ENCODE measurements at places on chromosomes 12 and 14.
A peak's percentile ranks its signal among the peaks of the same experiment; 100 is the strongest.

DNA sequence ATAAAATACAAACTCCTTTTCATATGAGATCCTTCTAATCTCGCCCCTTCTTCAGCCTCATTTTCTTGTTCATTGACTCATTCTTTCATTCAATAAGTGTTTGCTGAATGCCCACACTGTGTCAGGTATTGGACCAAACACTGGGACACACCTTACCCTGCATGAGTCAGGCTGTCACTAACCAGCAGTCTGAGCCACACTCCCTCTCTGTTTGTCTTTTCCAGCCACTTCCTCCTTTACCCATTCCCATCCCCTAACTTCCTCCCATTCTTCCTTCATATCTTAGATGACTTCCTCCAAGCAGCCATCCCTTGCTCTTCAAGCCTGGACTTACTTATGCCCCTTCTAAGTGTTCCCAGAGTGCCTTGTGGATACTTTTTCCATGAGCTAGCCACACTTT, 27.0 kb upstream of the HIF1A start:
- H3K36me3 ChIP-seq = no peaks in the 10 kb centered on the region
- no peak overlapping the region for H3K4me3 ChIP-seq
- no peaks in the 10 kb centered on the region for H3K27me3 ChIP-seq
- no peaks in the 10 kb centered on the region for H3K4me1 ChIP-seq
- no peak overlapping the region for H3K27ac ChIP-seq
- DNase-seq = no peak

- no peak overlapping the region for H3K27ac ChIP-seq
- no peaks in the 10 kb centered on the region for H3K4me1 ChIP-seq
- no peak overlapping the region for H3K4me3 ChIP-seq
- DNase-seq = no peak
Measured at GRCh38 chr14:103704708-103705107, 10.5 kb downstream of the XRCC3 start.

GRCh38 chr14:76742185-76742584, 19.1 kb upstream of the VASH1 start:
- DNase-seq = no peak
- no peaks in the 10 kb centered on the region for H3K4me1 ChIP-seq
- no peak overlapping the region for H3K4me3 ChIP-seq
- H3K27me3 ChIP-seq = no peaks in the 10 kb centered on the region
- no peak overlapping the region for H3K27ac ChIP-seq

- H3K36me3 ChIP-seq = no peaks in the 10 kb centered on the region
- peaks cover 35% of the 10 kb centered on the region for H3K4me1 ChIP-seq
- peak; percentile 69 for DNase-seq
- peak overlapping the region; percentile 51 for H3K27ac ChIP-seq
- H3K27me3 ChIP-seq = no peaks in the 10 kb centered on the region
Measured at GRCh38 chr14:52356025-52356424, 41.9 kb downstream of the PTGER2 start.

GRCh38 chr14:95255487-95255886, 64.2 kb downstream of the CLMN start:
- DNase-seq = no peak

DNA sequence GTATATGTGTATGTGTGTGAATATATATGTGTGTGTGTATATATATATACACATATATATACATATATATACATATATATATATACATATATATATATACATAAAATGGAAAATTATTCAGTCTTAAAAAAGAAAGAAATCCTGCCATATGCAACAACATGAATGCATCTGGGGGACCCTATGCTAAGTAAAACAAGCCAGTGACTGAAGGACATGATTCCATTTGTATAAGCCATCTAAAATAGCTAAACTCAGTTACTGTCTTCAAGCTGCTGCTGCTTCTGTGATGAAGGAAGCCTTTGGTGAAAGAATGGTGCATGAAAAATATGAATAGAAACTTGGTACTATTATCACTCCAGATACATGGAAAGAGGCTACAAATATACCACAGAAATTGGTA, 118.6 kb downstream of the ATXN7L3B start:
- DNase-seq = no peak
- H3K36me3 ChIP-seq = no peaks in the 10 kb centered on the region
- no peaks in the 10 kb centered on the region for H3K27me3 ChIP-seq
- no peak overlapping the region for H3K27ac ChIP-seq

DNA sequence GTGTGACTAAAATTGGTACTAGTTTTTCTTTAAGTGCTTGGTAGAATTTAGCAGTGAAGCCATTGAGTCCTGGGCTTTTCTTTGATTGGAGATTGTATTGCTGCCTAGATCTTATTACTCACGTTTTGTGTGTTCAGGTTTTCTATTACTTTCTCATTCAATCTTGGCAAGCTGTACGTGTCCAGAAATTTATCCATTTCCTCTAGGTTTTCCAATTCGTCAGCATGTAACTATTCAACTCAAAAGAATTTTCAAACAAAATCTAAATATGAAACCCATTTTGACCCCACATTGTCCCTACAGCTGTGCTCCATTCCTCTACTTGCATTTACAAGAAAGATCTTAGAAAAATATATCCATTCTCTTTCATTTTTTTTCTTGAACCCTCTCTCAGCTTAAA, 1613.4 kb upstream of the SEL1L start:
- H3K27me3 ChIP-seq = no peaks in the 10 kb centered on the region
- H3K36me3 ChIP-seq = no peaks in the 10 kb centered on the region
- DNase-seq = no peak
- H3K4me3 ChIP-seq = no peak overlapping the region
- H3K27ac ChIP-seq = no peak overlapping the region
- H3K4me1 ChIP-seq = no peaks in the 10 kb centered on the region

- peak overlapping the region; percentile 22 for H3K27ac ChIP-seq
- H3K27me3 ChIP-seq = no peaks in the 10 kb centered on the region
- no peaks in the 10 kb centered on the region for H3K36me3 ChIP-seq
- no peak overlapping the region for H3K4me3 ChIP-seq
Measured at GRCh38 chr12:15700595-15700994, 88.6 kb downstream of the EPS8 start.

DNA sequence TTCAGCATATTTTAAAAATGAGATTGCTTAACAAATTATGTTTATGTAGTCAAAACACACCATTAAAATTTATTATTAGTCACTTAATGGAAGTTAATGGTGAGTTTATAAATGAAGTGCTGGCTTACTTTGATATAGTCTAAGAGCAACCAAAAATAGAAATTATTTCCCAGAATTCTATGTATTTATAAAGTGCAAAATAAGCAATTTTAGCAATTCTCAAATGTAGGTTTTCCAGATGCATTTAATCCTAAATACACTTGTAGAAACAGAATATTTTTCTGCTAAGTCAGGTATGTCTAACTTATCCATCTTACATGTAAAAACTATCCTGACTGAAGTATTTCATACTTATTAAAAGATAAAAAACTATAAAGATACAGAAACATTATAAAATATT, 11.2 kb downstream of the LMO3 start:
- H3K36me3 ChIP-seq = no peaks in the 10 kb centered on the region
- H3K4me3 ChIP-seq = no peak overlapping the region
- no peaks in the 10 kb centered on the region for H3K4me1 ChIP-seq
- H3K27ac ChIP-seq = no peak overlapping the region
- DNase-seq = no peak
- no peaks in the 10 kb centered on the region for H3K27me3 ChIP-seq

DNA sequence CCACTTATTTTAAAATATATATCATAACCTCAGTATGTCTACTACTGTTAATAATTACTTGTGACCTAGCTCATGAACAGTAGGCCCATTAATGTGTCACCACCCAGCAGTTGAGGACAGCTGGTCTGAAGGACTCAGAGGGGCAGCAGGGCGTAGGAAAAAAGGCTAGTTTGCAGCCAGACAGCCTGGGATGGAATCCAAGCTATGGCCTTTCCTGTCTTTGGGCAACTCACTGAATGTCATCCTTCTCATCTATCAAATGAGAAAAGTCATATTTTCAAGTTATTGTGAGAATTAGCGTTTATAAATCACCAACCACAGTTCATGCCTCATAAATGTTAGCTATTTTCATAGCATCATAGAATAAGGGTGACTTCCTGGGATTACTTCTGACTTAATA, 12.3 kb downstream of the DENND5B start:
- H3K36me3 ChIP-seq = no peaks in the 10 kb centered on the region
- H3K4me3 ChIP-seq = no peak overlapping the region
- peaks cover 12% of the 10 kb centered on the region for H3K4me1 ChIP-seq
- peak overlapping the region; percentile 60 for H3K27ac ChIP-seq
- no peaks in the 10 kb centered on the region for H3K27me3 ChIP-seq

GRCh38 chr12:118391836-118392235, 15.5 kb downstream of the SUDS3 start:
- H3K4me3 ChIP-seq = no peak overlapping the region
- H3K4me1 ChIP-seq = no peaks in the 10 kb centered on the region
- peaks cover 36% of the 10 kb centered on the region for H3K36me3 ChIP-seq
- H3K27ac ChIP-seq = no peak overlapping the region
- DNase-seq = no peak

DNA sequence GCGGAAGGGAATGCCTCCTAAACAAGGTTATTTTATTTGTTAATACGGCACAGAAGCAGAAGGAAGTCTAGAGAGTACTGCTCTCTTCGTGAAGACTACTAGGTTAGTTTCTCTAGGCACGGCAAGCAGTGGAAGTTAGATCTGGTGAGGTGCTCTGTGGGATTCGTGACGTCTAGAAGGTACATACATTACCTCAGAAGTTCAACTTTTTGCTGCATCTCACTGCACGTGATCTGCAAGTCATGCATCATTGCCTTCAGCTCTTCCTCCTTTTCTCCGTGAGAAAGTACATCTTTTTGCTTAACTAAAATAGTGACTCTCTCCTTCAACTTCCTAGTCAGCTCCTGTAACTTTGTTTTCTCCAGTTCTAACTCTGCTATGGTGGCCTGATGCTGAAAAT, 74.7 kb downstream of the NIN start:
- no peaks in the 10 kb centered on the region for H3K4me1 ChIP-seq
- H3K36me3 ChIP-seq = peaks cover 32% of the 10 kb centered on the region
- no peaks in the 10 kb centered on the region for H3K27me3 ChIP-seq
- DNase-seq = no peak

DNA sequence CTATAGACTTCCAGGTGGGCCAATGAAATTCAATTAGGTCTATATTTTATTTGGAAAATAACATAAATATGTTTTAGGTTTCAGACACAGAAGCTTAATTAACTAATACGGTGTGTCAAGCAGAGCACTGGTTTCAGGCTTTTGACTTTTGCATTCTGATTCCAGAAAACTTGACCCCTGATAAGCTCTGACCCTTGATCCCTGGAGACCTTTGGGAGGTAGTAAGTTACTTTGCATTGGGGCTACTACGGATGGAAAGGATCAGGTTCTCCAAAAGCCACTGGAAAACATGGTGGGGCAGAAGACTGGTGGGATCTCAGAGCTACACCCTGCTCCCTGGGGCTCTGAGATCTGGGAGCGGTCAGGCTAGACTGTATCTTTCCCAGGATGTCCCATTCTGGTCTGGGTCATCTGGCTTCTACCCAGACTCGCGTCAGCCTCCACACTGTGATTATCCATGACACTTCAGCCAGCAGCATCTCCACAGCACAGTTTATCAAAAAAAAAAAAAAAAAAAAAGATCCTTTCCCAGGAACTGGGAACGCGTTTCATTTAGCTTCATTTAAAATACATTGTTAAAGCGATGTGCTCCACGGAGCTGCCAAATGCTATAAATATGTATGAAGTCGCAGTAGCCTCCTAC, 17.8 kb upstream of the EMP1 start:
- no peaks in the 10 kb centered on the region for H3K27me3 ChIP-seq
- H3K27ac ChIP-seq = no peak overlapping the region
- no peak overlapping the region for H3K4me3 ChIP-seq
- DNase-seq = no peak

DNA sequence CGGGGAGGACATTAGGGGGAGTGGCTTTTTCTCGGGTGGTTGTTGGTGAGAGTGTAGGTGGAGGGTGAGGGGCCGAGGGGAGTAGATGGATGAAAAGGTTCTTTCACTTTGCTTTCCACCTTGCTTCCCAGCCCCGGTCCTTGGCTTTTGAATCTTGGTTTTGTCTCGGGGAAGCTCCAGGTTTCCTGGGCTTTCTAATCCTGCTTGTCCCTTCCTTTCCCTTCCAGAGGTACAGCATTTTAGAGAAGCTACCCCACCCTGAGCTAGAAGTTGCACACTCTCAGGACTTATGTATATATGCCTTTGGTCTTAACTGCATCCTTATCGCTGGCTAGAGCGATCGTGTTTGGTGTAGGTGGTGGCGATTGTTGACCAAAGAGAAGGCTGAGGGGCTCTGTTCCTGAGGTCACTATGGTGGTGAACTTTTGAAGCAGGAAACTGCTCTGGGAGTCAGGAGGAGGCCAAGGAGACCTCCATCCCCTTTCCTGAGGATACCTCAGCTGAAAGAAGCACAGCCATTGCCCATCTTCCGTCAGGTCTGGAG, 862 bp downstream of the PIP4K2C start:
- no peak overlapping the region for H3K27ac ChIP-seq
- peaks cover 8% of the 10 kb centered on the region for H3K4me1 ChIP-seq
- H3K36me3 ChIP-seq = peaks cover 12% of the 10 kb centered on the region
- peak overlapping the region; percentile 72 for H3K4me3 ChIP-seq
- H3K27me3 ChIP-seq = peaks cover 6% of the 10 kb centered on the region

GRCh38 chr12:3752096-3752709, 706 bp downstream of the CRACR2A start:
- H3K36me3 ChIP-seq = no peaks in the 10 kb centered on the region
- peaks cover 25% of the 10 kb centered on the region for H3K4me1 ChIP-seq
- no peaks in the 10 kb centered on the region for H3K27me3 ChIP-seq

- H3K4me3 ChIP-seq = no peak overlapping the region
- H3K27ac ChIP-seq = no peak overlapping the region
- no peaks in the 10 kb centered on the region for H3K4me1 ChIP-seq
- DNase-seq = no peak
Measured at GRCh38 chr14:20803223-20803622, 579 bp upstream of the RNASE1 start.

- no peak overlapping the region for H3K4me3 ChIP-seq
- no peaks in the 10 kb centered on the region for H3K36me3 ChIP-seq
- H3K27me3 ChIP-seq = no peaks in the 10 kb centered on the region
- DNase-seq = no peak
- H3K4me1 ChIP-seq = peaks cover 57% of the 10 kb centered on the region
Measured at GRCh38 chr14:103885509-103885932, 38.1 kb upstream of the PPP1R13B start.

GRCh38 chr14:101870273-101870939, 94.0 kb upstream of the DYNC1H1 start:
- H3K27ac ChIP-seq = no peak overlapping the region
- no peaks in the 10 kb centered on the region for H3K4me1 ChIP-seq
- no peak overlapping the region for H3K4me3 ChIP-seq
- no peak for DNase-seq

DNA sequence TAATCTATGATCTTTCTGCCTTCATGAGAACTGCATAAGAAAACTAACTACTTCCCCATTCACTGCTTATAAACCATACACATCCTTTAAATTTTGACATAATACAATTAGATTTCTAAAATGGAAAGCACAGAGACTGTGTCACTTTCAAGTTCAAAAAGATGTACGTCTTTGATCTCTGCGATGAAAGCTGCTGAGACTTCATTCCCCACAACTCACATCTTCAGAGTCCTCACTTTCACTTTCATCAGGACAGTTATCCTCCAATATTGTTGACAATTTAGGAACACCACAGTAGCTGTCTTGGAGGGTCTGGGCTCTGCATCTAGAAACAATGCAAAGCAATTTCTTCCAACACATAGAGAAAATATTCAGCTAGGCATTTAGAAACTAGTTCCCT, 47.9 kb upstream of the KCNC2 start:
- H3K4me3 ChIP-seq = no peak overlapping the region
- no peaks in the 10 kb centered on the region for H3K36me3 ChIP-seq

All from SJCRH30 (cell line).